SW480 (cell line): ENCODE measurements at places on chromosomes 7 and 10.

- DNase-seq = no peak
These were observed 17.5 kb upstream of the C10orf71 start for GRCh38 chr10:49281461-49281860.

- DNase-seq = peak; percentile 91
These were observed 83.2 kb upstream of the KIF5B start for GRCh38 chr10:32139223-32140073.

- DNase-seq = no peak
These were observed 114.4 kb downstream of the AHR start for GRCh38 chr7:17412883-17413282.

DNA sequence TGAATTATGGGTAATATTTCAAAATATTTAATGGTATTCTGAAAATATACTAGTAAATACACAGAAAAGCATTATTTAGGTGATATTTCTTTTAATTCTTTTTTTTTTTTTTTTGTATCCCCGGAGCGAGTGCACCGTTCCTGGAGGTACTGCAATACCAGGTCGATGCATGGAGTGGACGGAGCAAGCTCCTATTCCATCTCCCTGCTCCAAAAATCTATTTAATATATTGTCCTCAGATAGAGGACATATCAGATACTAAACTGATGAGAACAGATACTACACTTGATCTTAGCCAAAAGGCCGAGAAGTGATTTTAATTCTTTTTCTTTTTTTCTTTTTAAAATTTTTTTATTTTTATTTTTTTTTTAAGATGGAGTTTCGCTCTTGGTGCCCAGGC lies 10.8 kb downstream of the BTRC start:
- DNase-seq = no peak

DNA sequence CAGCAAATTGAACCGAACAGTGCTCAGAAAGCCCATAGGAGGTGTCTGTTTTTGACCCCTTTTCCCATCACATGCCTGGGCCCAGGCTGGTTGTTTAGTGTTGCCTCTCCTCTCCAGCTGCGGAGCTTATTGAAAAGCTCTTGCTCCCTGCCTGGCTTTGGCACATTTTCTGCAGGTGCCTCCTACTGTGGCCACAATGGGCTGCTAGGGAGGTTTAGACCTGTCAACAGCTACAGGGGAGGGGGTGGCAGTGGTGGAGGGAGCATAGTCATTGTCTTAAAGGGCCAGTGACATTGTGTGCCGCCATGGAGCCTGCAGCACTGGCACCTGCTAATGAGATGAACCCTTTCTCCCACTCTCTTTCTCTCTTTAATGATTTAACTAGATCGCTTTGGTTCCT lies 13.2 kb upstream of the ENO4 start:
- no peak for DNase-seq

DNA sequence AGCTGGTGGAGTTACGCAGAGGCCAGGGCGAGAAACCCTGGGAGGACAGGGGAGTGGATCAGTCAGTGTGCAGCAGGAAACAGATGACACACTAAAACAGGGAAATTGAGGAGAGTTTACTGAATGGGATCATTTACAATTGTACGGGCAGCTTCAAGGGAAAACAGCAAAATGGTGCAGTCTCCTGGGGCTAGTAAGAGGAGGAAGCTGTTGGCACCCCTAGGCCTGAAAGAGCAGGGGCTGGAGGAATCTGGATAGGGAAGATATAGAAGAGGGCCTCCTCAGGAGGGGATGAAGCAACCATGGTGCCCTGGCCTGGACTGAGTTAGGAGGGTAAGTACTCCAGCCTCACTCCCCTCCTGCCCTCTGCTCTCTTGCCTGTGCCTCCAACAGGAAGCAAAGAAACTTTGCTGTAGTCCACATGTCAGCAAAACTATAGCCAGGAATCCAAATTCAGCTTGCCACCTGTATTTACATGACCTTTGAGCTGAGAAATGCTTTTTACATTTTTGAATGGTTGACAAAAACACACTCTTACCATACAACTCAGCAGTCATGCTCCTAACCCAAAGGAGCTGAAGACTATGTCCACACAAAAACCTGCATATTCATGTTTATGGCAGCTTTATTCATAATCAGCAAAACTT lies 52.3 kb upstream of the OPN4 start:
- no peak for DNase-seq

GRCh38 chr10:33026422-33026821 lies 68.4 kb upstream of the ITGB1 start:
- DNase-seq = no peak

DNA sequence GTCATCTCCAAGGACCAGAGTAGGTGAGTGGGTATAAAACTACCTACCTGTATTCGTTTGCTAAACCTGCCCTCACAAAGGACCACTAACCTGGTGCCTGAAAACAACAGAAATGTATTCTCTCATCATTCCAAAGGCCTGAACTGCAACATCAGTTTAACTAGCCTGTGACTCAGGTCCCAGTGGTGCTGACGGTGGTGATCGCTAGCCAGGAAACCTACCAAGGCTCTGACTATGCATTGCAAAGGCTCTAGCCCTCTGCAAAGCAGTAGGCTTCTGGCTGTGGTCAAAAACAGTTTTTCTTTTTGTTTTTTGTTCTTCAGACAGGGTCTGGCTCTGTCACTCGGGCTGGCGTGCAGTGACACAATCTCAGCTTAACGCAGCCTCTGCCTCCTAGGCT lies 107.5 kb downstream of the NPTX2 start:
- no peak for DNase-seq

DNA sequence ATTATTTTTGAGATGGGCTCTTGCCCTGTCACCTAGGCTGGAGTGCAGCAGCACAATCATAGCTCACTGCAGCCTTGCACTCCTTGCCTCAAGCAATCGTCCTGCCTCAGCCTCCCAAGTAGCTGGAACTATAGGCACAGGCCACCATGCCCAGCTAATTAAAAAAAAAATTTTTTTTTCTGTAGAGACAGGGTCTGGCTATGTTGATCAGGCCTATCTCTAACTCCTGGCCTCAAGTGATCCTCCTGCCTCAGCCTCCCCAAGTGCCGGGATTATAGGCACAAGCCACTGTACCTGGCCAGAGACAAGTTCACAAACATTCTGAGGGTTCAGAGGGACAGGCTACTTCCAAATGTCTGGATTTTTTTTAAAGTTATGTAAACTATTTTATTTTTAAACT lies 32.1 kb upstream of the PURB start:
- no peak for DNase-seq

GRCh38 chr7:120833546-120833945 lies 24.4 kb downstream of the TSPAN12 start:
- DNase-seq = no peak

DNA sequence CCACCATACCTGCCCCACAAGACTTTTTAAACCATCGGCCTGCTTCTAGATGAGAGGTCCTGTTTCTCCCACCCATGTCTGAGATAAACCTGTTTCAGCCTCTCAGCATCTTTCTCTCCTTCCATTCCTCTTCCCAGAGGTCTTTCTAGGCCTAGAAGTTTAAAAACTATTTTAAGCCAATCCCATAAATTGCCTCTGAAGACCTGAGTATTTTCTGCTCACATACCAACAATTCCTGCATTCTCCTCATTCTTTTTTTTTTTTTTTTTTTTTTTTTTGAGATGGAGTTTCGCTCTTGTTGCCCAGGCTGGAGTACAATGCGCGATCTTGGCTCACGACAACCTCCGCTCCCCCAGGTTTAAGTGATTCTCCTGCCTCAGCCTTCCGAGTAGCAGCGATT lies 262.9 kb upstream of the AUTS2 start:
- DNase-seq = no peak

DNA sequence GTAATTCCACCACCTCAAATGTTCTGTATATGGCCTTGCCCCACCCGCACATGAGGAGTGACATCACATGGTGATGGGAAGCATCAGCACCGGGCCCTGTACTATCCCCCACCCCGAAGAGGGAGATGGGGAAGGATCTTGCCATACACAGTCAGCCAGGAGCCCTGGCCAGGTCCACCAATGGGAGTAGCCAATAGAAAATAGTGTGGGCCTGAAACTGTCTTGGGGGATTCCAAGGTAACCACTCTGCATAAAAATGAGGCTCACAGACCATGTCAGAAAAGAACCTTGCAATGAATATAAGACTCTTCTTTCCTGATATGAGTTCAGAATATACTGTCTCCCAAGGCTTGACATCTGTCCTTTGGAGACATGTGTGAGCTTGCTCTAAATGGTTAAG lies 51.1 kb downstream of the ADRB1 start:
- no peak for DNase-seq

GRCh38 chr7:924541-925231 lies 29.8 kb downstream of the ADAP1 start:
- DNase-seq = peak; percentile 78

- DNase-seq = no peak
These were observed 257.9 kb downstream of the PRPF18 start for GRCh38 chr10:13844651-13845050.

GRCh38 chr7:128032605-128033235 lies 1.5 kb upstream of the LRRC4 start:
- DNase-seq = no peak
